Skin of body (tissue), 3 donors: ENCODE measurements at places on chromosomes 3 and 15.

DNA sequence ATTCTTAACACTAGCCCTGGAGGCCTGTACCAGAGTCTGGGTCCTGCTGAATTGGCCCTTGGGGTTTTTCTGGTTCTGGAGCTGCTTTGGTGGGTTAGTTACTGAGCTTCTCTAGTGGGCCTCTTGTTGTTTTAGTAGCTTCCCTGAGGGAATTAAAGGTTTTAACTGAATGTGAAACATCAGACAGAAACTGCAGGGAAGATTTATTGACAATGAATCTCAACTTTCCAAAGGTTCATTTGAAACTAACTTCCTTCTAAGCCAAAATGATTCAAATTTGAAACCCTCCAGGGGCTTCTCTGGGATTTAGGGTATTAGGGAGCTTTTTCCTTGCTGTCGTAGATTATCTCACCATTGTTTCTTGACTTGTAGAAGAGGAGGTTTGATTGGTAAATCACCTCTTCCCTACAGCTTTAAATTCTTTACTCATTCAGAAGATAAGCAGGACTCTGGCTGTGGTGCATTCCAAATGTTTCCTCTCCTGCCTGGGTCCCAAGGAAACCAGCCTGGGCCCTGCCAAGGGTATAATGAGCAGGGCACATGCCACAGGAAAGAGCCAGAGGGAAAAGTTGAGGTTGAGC is 71.0 kb downstream of the TP63 start:
- no peak for DNase-seq

- no peak for DNase-seq
Measured at GRCh38 chr3:184334470-184335158, 2.8 kb upstream of the FAM131A start.

DNA sequence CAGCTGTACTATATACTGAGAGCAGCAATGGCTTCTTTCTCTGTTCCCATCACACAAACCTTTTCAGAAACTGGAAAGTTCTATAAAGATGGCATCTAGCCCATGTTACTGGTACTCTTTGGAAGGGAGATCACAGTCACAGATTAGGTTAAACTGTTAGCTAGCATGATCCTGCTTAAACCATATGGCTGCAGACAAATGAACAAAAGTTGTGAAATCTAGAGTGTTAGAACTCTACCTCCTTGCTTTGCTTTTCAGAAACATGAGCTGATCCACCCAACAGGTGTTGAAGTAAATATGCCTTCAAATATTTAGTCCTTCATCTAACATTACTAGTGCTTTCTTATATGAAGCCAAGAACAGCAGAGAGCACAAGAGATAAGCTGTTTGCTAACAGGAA is 102.6 kb downstream of the SNRK start:
- no peak for DNase-seq

DNA sequence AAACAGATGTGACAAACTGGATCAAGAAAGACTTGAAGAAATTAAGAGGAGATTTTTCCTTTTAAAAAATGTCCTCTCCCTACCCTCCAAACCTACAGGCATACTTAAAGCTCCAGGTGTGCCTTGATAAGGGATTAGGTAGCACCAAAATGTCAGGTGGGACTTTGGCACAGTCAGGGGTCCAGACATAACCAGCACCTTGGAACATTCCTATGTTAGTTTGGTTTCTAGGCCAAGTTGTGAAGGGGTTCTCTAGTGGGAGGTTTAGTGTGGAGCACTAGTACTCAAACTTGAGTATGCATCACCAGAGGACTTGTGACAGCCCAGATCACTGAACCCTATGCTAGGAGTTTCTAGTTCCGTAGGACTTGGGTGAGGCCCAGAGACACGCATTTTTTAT is 13.9 kb downstream of the ILDR1 start:
- DNase-seq = no peak

DNA sequence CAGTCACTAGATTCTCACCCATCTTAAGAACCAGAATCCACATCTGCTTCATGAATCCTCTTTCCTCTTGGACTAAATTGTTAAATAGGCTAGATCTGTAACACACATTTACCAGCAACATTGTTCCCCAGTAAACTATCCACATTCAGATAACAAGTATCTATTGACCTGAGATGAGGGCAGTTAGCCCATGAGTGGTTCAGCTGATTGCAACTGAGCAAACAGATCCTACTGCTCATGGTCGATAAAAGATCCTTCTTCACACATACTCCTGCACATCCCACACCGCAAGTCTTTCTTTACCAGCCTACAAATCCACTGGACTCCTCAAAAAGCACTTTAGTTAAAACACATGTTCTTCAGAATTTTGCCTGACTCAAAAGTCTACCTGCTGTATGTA is 59.2 kb downstream of the UACA start:
- DNase-seq = no peak

GRCh38 chr15:86115145-86115801 is 35.6 kb downstream of the AGBL1 start:
- no peak for DNase-seq

- no peak for DNase-seq
Measured at GRCh38 chr3:115336836-115337235, 189.7 kb upstream of the ZBTB20 start.

DNA sequence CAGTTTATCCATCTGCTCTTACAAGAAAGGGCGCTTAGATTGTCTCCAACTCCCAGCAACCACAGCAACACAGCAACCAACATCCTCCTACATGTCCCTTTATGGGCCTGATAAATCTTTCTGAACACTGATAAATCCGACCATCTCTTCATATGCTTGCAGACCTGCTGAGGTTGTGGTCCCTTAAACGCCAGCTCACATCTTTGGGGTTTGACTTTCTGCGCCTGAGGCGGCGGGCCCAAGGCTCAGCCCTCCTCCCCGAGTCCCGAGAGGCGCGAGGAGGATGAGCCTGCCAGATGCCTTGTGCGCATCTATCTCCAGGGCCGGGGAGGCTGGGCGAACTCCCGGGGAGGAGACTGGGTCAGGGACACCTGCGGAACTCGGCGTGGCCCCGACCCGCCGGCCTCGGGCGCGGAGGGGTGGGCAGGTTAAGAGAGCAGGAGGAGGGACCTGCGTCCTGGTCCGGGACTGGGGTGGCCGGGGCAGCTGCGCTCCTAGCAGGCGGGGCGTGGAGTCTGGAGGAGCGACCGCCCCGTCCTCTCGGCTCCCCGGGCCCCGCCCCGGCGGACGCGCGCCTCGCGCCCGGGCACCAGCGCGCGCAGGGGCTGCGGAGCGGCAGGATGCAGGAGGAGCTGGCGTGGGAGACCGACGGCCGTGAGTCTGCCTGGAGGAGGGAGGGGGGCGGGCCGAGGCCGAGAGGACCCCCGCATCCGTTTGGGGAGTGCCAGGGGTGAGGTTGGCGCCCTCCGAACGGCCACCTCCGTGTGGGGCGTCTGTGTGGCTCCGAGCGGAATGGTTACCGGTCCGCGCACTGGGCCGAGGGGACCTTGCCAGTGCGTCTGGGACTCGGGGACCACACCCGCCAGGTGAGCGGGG is at the start of gene ANKDD1A:
Gene ANKDD1A (plus strand): TSS at position 592 of the 876 bp plus-strand sequence. CDS start 29 bp downstream, at position 621.
- DNase-seq = no peak

DNA sequence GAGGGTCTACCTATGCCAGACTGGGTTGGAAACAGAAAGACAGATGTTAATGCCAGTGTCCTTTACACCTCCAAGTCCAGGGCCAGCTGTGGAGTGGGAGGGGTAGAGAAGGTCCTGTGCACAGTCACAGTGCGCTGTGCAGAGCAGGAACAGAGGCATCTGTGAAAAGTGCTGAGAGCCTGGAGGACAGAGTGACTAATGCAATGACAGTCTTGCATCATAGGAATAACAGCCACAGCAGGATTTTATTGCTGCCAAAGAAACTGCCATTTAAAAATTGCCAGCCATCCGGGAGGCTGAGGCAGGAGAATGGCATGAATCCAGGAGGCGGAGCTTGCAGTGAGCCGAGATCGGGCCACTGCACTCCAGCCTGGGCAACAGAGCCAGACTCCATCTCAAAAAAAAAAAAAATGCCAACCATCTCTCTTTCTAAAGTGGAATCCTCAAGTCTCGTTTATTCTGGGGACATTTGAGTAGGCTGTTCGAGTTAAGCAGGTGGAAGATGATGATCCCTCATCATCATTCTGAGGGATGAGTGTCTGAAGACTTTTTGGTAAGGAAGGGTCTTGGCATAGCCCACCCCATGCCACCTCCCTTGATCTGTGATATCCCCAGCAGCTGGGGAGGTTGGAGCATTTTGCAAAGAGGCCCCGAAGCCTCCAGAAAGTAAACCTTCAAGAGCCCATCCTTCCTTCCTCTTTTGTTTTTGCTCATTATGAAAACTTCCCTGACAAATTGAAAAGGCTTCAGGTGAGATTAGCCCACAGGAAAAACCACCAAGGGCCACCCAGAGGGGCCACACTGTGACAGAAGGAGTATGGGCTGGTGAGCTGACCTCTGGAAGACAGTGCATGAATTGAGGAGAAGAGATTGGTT is 7.7 kb downstream of the CCR2 start:
- DNase-seq = peak; percentile 40
